ENCODE measurements at places on chromosomes 7 and 10. TPM values are rescaled to one million over a fixed set of nuclear protein-coding genes. Genes with fewer than 3 reads are reported as not detected.

The SSMEM1 gene
- polyA plus RNA-seq, result not detected

The UTF1 gene
- polyA plus RNA-seq, result not detected

DNA sequence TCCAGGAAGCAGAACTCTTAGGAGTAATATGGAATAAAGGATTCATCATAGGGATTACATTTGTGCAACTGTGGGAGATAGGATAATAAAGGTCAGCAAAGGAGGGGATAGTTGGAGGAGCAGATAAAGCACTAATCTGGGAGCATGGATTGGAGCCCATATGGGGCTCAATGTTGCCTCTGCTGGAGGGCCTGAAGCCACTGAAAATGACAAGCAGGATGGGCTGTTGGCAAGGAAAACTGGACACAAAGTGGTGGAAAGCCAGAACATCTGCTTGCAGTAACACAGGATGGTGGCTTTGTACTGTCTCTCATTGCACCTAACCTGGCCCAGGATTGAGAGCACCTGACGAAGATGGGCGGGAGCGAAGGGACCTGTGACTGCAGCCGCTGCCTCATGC is 15.0 kb upstream of the COMMD3 start:
- DNase-seq, result no peak

The MRLN gene
- polyA plus RNA-seq, result 175 TPM

GRCh38 chr7:143892527-143893300 is 9.3 kb downstream of the TCAF1 start:
- DNase-seq, result no peak

DNA sequence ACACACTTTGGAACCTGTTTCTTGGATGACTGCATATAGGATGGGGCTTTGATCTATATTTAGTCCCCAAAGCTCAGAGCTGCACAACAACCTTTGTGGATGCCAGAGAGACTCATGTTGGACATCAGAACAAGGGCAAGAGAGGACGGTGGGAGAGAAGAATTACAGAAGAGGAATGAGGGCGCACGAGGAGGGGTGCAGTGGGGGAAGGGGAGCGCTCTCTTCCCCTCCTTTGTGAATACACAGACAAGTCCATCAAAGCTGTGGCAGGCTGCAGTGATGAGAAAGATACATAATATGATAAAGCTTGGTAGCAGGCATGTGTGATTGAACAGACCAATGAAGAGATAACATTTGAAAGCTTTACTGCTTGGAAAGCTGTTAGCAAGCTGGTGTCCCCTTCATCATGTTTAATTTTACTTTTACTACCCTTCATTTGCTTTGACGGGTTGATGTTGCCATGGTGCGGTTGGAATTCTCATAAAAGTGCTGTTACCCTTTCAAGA is 857.8 kb downstream of the KCNMA1 start:
- no peak for DNase-seq

The FBXL13 gene
- 0.78 TPM for polyA plus RNA-seq

DNA sequence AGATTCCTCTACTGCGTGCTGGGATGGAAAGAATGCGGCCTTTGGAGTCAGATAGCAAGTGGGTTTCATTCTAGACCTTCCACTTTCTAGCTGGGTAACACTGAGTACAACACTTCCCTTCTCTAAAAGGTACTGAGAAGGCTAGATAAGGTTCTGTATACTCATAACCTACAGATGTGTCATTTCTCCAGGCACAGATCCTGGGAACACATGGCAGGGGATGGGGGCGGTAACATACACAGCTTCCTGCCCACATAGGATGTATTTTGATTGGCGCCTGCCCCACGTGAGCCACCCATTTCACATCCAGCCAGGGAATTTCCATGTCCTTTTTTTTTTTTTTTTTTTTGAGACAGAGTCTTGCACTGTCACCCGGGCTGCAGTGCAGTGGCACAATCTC is 31.8 kb downstream of the KLRG2 start:
- no peak for DNase-seq

DNA sequence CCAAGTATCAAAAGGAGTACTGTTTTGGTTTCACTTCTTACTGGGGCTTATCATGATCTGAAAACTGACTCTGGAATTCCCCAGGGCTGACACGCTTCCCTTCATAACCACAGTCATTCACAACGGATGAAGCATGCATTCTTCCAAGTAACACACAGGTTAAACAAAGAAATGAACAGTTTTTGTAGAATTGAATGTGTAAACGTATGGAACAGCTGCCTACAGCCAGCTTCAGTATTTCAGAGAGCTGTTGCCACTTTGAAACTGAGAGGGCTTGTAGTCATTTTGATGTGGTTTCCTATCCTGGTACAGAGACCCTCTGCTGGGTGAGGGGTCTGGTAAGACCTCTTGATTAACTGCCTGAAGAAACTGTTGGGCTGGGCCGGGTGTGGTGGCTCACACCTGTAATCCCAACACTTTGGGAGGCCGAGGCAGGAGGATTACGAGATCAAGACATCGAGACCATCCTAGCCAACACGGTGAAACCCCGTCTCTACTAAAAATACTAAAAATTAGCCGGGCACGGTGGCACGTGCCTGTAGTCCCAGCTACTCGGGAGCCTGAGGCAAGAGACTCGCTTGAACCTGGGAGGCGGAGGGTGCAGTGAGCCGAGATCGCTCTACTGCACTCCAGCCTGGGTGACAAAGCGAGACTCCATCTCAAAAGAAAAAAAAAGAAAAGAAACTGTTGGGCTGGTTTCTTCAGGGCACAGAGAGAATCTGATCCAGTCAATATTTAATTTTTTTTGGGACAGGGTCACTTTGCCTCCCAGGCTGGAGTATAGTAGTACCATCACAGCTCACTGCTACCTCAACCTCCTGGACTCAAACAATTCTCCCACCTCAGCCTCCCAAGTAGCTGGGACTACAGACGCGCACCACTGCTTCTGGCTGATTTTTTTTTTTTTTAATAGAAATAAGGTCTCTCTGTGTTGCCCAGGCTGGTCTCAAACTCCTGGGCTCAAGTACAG is 4.7 kb downstream of the NFE2L3 start:
- no peak for DNase-seq

GRCh38 chr7:70312336-70312735 is 714.1 kb downstream of the AUTS2 start:
- DNase-seq, result no peak

- no peak for DNase-seq
These were observed 37.4 kb upstream of the KDM7A start for GRCh38 chr7:140214075-140214684.

GRCh38 chr7:26477381-26477990 is 185.8 kb downstream of the SNX10 start:
- no peak for DNase-seq

The NACAD gene
- 4.4 TPM for polyA plus RNA-seq

All from forelimb muscle (tissue), 1 donor.